ENCODE measurements at places on chromosomes 3 and 15.
A peak's percentile ranks its signal among the peaks of the same experiment; 100 is the strongest.

DNA sequence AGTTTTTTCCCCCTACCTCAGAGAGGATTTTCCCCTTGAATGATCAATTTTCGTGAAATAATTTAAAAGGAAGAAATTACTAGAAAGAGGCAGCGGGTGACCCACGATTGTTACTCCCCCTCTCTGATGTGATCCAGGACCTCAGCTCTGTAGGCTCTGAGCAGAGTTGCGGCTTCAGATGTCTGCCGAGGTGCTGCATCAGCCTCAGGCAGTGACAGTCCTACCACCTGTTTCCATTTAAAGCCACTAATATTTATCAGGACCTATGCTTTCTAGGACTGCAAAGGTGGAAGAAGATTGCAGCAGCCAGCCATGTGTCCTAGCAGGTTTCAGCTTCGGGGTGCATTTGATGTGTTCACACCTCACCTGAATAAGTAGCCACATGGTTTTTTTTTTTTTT lies 294.8 kb upstream of the C2CD4B start:
- DNase-seq: no peak

DNA sequence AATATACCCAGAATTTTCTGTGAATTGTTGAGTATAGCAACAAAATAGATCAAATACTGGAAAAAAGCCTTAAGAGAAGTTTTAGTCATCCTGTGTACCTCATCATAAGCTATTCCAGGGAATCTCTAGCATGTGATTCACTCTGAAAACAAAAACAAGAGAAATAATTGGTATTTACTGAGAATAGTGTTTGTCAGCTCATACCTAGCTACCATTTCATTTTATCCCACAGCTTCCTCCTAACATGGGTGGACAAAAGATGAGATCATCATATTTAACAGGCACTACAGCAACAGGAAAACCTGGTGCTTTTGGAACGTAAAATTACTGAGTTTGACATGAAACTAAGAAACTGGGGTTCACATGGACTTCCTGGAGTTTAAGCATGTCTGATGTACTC lies 753.5 kb upstream of the NECTIN3 start:
- DNase-seq: no peak

DNA sequence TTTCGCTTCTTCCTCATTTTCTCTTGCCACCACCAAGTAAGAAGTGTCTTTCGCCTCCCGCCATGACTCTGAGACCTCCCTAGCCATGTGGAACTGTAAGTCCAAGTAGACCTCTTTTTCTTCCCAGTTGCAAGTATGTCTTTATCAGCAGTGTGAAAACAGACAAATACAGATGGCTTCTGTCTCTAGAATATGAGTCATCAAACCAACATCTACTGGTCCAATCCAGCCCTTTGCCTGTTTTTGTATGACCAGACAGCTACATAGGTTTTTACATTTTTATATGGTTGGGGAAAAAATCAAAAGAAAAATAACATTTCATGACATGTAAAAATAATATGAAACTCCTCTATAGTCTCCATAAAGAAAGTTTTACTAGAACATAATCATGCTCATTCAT lies 118.7 kb upstream of the PTPRG start:
- no peak for DNase-seq

GRCh38 chr3:66253790-66254620 lies 33.2 kb downstream of the SLC25A26 start:
- no peak for DNase-seq

DNA sequence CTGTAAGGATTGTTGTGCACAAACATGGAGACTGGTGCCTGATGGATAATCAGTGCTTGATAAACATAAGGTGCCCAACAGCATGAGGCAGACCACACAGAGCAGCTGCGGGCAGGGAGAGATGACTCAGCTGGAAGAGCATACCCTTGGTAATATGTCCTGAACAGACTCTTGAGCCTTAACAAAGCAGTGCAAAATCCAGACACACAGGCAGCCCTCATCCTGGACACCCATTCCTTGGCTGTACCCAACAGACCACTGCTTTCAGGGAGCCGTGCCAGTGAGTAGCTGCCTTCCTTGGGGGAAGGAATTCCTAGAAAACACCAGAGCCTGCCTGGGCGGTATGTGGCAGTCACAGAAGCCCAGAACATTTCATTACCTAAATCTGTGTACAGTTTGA lies 156.2 kb downstream of the CLSTN2 start:
- DNase-seq: no peak

- DNase-seq: peak; percentile 84
Measured at GRCh38 chr15:53072077-53072476, 281.9 kb upstream of the ONECUT1 start.

GRCh38 chr15:89360294-89360971 lies 25.8 kb upstream of the POLG start:
- no peak for DNase-seq

GRCh38 chr15:68213991-68214837 lies 9.1 kb upstream of the CALML4 start:
- DNase-seq: peak; percentile 83

DNA sequence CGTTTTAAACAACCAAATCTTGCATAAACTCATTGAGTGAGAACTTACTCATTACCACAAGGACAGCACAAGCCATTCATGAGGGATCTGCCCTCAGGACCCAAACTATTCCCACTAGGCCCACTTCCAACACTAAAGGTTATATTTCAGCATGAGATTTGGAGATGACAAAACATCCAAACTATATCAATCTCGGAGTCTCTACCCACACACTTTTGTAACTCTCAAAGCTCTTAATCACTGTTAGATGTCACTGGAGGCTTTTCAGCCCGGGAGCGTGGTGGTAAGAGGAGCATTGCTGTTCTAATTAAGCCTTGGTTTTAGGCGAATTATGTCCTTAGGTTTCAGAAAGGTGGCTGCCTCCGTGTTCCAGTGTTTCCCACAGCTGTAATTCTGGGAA lies 86.3 kb downstream of the CNTN6 start:
- DNase-seq: no peak

- DNase-seq: no peak
Measured at GRCh38 chr15:27595211-27595610, 503.9 kb downstream of the OCA2 start.

DNA sequence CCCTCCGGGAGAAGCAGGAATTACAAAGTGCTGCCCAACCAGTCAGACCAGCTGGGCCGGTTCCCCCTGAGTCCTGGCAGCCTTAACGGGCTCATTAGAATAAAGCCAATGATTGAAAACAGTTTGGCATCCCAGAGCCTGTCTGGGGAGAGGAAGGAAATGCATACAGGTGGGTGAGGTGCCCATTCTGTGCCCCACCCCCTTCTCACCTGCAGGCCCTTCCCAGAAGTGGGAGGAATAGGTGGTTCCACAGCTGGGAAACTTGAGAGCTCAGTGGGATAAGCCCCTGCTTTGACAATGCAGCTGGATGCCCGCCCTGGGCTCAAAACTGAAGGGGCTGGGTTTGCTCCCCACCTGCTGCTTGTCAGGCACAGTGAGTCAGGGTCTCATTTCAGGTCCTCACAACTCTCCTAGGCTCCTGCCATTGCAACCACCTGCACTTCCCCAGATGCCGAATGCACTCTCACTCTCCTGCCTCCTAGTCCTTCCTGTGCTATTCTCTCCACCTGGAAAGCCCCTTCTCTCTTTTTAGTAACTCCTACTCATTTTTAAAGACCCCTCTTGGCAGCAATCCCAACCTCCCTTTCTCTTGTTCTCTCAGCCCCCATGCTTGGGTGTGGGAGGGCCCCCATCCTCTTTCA lies 5.5 kb upstream of the BUB1B start:
- no peak for DNase-seq

GRCh38 chr3:21718943-21719591 lies 31.9 kb downstream of the ZNF385D start:
- DNase-seq: no peak

DNA sequence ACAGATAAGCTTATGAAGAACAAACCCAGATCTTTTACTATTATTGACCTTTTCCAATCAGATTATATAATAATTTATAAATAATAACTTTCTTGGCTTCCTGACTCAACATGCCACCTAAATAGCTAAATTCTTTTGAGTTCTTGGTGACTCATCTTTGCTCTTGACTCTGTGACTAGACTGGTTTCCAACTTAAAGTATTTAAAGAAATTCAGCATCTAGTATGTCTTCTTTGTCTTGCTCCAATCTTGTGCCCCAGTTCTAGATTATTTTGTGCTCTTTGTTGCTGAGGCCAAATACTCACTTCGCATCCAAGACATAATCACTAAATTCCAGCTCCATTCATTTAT lies 483.2 kb upstream of the TBL1XR1 start:
- no peak for DNase-seq

DNA sequence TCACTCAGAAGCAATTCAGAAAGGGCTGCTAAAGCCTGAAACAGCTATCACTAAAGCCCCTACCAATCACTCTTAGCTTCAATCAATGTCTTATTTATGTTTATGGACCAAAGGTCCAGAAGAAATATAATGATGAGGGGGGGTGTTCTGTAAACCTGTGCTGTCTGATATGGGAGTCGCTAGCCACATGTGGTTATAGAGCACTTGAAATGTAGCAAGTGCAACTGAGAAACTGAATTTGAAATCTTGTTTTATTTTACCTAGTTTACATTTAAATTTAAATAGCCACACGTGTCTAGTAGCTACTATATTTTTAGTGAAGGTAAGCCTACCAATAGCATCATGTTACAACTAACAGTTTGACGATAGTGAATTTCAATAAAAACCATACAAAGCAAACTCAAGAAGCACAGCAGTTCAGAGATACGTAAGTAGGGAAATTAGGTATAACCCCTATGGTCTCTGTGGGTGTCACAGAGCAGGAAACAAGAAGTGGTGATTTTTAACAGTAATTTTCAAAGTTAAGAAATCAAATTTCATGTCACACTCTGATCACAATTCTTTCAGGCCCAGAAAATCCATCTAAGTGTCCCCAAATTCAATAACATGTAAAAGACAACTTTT lies 3.6 kb downstream of the POU1F1 start:
- DNase-seq: no peak

- DNase-seq: no peak
Measured at GRCh38 chr3:37762286-37762685, 99.4 kb upstream of the CTDSPL start.

DNA sequence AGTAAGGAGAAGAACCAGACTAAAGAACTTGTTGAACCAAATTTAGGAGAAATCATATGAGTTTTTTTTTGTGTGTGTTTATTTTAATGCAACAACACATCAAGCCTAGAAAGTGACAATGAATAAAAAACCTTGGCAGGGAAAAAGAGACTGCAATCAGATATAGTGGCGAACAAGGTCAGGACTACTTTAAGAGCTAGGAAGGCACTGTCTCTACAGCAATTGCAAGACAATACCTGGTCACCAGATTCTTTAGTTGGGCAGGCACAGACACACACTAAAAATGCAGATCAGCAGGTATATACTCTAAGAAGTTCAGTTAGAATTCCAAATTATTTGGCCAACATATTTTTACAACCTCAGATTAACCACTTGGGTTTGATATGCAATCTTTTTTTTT lies 30.8 kb upstream of the GMPPB start:
- DNase-seq: peak; percentile 2

DNA sequence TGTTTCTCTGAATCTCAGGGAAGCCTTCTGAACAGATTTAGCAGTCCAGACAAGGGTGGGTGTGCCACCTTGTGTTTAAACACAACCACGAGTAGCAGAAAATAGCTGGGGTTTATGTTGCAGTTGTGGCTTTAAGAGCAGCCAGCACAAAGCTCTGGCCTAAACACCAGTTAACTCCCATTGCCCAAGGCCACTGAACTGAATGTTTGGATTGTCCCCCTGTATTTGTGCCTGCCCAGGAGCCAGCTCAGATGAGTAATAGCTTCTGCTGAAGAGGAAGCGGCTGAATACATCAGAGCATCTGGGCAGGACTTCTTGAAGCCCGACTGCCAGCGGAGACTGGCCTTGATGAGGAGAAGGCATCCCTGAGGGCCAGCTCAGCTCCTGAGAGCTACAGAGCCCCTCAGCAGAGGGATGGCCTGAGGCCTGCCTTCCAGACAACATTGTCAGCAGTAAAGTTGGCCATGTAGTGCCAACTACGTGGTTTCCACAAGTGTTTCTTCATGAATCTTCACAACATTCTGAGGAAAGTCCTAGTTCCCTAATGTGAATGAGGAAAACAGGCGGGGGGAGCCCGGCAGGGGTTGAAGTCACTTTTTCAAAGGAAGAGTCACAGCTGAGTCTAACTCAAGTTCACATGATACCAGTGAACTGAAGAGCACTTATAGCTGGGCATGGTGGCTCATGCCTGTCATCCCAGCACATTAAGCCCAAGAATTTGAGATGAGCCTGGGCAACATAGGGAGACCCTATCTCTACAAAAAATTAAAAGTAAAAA lies 65.8 kb upstream of the ZBTB38 start:
- no peak for DNase-seq

GRCh38 chr15:42108189-42108588 lies 13.8 kb upstream of the PLA2G4D start:
- DNase-seq: no peak

DNA sequence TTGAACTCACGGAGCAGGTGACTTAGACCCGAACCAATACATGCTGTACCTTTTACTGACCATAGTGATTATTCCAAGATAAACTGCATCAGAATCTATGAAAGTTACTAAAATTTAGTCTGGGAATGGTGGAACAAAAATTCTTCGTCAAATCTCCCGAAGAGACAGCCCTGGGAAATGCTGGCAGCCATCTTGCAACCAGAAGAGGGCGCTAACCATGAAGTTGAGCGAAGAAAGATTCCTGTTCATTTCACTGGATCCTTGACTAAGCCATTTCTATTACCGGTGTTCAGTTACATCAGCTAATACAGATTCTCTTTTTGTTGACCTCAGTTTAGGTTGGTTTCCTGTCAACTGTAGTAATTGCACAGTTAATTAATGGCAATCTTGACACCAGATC lies 199.6 kb downstream of the SLC9A9 start:
- DNase-seq: no peak

- DNase-seq: no peak
Measured at GRCh38 chr3:131397889-131398288, 16.3 kb downstream of the NUDT16 start.

All from lower leg skin (tissue), 4 donors.